Stimulated activated CD8-positive, alpha-beta memory T cell treated with anti-CD3 and anti-CD28 coated beads, Interleukin-2, amount 100 ng/mL, for 48 hours (primary cell): ENCODE measurements at places on chromosomes 12 and 14.

DNA sequence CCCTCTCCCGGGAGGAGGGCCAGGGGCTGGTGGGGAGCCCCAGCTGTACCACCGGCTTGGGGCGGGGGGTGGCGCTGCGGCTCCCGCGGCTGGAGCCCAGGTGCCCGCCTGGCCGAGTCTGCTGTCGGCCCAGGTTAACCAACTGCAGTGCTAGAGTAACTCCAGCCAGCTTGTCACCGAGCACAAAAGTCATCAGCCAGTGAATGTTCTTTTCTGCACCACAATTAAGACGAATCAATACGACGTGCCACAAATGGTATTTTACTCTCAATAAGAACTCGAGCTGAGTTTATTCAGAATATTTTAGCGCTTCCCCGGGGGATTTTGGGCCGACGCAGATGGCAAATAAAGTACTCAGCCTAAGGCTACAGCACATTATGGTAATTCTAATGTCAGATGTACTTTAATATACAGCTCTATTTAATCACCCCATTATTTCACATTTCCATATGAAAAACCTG, 83.2 kb downstream of the BCL11B start:
- no peak for DNase-seq

DNA sequence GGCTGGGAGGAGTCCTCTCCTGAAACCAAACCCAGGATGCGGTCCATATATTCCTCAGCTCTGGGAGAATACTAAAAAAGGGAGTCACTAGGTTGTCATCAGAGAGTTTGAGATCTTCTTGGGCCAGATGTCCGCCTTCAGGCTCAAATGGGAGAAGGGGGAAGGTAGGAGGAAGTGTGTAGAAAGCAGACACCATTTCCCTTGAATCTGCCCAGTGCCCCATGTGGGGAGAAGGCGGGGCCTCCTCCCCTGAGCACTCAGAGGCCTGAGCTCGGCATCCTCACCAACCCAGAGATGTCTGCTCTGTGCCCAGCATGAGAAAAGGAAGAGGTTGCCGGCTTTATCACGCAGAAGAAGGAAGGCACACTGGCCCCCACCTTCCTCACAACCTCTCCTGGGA, 37.3 kb downstream of the LTBP2 start:
- no peak for DNase-seq

DNA sequence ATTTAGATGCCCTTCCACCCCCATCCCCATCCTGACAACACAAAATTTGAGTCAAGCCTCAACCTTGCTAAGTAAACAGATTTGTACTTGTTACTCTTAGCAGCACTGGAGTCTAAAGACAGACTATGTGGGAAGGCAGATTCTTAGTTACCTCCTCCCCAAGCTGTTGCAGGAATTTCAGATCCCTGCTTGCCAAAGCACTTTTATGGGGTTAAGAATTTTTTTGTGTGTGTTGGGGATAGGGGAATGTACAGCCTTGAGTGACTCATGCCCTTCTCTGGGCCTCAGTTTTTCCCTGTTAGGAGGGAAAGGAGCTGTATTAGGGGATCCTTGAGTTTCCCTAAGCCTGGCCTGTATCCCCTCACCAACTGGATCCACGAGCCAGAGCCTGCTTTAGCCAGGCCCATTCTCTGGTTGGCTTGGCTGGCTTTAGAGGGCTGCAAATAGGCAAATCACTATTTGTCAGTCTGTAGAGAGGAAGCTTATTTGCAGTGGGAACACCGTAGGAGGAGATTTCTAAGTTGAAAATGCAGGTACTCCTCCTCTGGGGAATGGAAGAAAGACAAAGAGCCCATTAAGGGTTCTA, 27.7 kb upstream of the RNU6-8 start:
- DNase-seq, result no peak

DNA sequence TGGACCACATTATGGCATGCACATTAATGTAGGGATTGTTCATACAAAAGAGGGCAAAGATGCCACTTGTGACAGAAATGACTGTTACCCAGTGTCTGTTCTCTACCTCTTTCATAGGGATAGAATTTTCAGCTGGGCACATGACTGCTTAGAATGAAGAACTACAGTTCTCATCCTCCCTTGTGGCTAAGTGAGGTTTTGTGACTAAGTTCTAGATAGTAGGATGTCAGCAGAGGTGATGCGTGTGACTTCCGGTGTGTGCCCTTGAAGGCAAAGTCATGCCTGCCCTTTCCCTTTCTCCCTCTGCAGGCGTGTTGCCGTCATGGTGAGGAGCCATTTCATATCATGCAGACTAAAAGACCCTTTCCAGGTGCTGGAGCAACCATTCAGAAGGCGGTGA, 99.3 kb downstream of the CACNA1C start:
- no peak for DNase-seq

- no peak for DNase-seq
Measured at GRCh38 chr14:95044463-95045105, 112.7 kb downstream of the DICER1 start.

GRCh38 chr14:104143521-104144452, 5.4 kb downstream of the KIF26A start:
- DNase-seq, result no peak

DNA sequence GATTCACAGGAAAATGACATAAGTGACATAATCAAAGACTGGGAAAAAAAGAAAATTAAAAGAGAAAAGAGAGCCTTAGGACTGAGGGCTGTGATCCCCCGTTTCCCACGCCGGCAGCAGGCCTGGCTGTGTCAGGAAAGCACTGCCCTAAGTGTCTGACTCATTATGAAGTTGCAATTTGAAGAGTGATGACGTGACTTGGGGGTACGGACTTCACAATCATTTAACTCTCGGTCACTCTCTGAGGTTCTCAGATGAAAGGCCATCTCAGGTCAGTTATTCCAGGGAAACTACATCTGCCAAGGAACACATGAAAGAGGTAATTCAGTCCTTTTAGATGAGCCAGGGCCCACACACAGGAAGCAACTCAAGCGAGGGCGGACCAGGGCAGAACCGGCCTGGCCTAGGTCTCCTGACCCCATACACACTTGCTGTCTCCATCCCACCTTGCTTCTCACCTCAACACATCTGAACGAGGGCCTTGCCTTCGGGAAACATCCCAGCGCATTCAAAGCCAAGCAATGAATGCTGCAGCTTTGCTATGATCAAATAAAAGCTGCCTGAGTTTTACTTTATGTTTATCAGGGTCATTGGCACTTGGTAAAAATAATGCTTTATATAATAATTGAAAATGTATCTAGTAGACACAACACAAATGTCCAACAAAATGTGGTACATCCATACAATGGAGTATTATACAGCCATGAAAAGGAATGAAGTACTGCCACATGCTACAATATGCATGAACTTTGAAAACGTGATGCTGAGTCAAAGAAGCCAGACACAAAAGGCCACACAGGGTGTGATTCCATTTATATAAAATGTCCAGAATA, 2.7 kb downstream of the SSH1 start:
- no peak for DNase-seq

DNA sequence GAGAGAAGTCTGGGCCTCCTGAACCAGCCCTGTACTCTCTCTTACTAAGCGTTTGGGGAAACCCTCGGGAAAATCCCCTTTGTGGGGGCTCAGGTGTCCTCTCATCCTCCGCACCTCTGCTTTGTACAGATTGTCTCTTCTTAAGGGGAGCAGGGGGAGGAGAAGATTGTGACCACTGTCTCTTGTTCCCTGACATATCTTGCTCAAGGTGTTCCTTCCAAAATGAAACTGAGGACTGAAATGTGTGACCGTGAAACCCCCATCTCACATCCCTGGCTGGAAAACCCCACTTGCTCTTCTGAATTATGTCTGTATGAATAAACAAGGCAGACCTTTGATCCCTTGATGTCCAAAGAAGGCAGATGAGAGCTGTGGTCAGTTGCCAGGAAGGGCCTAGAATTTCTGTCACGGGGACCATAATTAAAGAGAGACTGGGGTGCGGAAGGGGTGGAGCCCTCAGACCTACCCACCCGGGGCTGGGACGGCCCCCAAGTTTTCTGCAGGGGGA, 369.8 kb downstream of the AACS start:
- DNase-seq, result no peak

DNA sequence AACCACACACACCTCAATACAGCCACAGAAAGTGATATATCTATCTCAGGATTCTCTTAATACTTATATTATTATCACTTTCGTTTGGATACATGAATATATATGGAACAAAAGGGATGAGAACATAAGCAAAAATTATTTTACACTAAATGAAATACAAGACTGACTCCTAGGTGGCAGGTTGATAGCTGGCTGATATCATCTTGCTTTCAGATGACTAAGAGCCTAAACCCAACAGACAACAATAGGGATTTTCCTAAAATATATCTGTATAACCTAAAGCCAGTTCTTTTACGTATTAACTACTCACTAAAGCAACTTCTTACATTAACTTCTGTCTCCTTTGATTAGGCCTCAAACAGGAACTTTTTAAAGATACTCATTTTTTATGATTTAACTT, 65.1 kb downstream of the BAZ1A start:
- DNase-seq, result no peak

DNA sequence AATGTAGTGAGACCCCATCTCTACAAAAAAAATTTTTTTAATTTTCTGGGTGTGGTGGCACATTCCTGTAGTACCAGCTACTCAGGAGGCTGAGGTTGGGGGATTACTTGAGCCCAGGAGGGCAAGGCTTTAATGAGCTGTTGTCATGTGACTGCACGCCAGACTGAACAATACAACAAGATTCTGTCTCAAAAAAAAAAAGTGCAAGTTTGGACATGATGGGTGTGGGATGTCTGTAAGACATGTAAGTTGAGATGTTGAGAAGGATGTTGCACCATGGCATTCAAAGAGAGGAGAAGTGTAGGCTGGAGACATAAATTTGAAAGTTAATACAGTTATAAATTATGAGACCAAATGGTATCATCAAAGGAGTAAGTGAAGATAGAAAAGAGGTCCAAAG, 23.5 kb downstream of the YEATS4 start:
- DNase-seq, result no peak

DNA sequence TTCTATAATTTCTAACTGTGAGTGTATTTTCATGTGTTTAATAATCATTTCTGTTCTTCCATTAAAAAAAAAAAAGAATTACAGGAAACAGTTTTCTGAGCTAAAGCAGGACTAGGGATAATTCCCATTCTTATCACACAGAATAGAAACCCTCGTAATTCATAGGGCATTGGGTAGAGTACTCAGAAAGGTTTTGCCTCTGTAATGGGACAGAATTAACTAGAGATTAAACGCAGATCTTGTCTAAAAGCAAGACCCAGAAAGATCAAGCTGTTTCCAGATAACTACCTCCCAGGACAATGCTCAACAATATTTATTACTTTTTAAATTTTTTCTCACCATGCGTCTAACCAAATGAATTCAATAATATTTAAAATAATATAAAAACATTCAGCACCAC, 10.2 kb downstream of the GSKIP start:
- DNase-seq, result no peak

DNA sequence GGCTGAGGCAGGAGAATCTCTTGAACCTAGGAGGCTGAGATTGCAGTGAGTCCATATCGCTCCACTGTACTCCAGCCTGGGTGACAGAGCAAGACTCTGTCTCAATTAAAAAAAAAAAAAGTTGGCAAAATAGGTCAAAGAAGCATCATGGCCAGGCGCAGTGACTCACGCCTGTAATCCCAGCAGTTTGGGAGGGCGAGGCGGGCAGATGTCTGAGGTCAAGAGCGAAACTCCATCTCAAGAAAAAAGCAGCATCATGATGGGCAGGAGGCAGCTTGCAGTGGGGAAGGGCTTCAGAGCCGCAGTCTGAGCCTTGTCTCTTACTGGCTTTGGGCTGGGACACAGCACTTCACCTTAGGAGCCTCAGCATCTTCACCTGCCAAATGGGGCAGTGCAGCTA, 21.4 kb downstream of the TEAD4 start:
- DNase-seq, result no peak

DNA sequence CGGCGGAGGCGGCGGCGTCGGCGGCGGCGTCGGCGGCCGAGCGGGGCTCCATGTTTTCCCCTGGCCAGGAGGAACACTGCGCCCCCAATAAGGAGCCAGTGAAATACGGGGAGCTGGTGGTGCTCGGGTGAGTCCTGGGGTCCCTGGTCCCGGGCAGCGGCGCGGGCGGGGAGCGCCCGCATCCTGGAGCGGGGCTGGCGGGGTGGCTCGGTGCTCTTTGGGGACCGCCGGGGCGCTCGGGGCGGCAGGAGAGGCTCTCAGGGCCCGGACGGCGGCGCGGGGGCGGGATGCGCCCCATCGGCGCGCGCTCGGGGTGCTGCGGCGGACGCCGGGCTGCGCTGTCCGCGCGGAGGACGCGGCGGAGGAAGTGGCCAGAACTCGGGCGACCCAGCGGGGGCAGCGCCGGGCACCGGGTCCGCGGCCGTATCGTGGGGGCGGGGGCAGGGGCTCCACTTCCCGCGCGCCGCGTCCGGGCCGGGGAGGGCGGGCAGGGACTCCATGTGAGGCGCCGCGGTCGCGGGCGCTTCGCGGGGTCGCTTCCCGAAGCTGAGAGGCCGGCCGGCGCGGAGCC, 485 bp downstream of the PELI2 start:
- DNase-seq, result no peak

DNA sequence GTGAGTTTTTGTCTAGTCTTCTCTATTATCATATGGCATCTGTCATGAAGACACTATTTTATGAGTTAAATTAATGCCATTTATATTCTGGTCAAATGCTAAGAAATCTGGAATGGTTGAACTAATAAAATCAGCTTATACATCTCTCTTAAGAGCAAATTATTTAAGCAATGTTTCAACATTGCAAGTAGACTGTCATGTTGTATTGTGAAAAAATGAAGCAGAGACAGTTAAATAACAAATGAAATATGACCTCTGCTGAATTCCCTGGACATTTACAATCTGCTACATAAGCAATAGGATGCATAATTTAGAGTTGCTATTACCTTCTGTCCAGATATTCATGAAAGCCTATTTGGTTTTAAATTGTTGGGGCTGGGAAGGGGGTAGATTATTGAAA, 30.6 kb downstream of the NAV3 start:
- no peak for DNase-seq

DNA sequence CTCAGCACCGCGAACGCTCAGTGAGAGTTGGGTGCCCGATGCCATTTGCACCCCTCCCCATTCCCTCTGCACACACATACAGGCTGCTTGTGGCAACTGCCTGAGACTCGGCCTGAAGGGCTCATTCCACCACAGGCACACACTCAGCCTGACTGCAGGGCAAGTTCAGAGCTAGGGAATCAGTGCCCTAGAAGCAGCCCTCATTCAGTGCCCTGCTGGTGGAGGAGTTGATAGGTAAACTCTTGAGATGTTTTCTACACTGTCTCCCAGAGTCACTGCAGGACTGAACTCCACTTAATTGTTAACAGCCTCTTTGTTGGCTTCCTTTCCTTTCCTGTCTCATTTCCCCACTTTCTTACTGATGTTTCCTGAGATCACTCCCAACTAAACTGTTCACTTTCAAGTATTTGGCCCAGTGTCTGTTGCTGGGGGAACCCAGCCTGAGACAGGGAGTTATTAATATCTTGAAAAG, 16.9 kb downstream of the PPP1R36 start:
- no peak for DNase-seq

GRCh38 chr12:115553622-115554021, 723.9 kb downstream of the MED13L start:
- no peak for DNase-seq

GRCh38 chr14:36619853-36620252, 37.4 kb upstream of the NKX2-8 start:
- no peak for DNase-seq
